ENCODE measurements at places on chromosomes 2 and 18.
A peak's percentile ranks its signal among the peaks of the same experiment; 100 is the strongest.

DNA sequence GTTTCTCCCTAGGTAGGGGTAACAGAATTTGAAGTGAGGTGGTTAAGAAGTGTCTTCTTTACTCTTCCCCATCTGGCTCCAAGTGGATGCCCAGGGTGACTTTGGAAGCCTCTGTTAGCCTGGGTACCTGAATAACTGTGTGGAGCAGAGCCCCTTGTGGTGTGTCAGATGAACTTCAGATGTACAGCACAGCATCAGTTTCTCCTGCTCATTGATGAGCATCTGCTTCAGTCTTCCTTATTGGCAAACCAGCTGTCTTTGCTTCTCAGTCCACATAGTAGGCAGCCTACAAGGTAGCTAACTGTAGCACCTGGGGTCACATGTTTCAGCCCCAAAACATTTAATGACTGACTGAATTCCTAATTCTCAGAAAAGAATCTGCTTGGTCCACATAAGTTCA is 56.2 kb upstream of the ATP8B1 start:
- no peak for DNase-seq

DNA sequence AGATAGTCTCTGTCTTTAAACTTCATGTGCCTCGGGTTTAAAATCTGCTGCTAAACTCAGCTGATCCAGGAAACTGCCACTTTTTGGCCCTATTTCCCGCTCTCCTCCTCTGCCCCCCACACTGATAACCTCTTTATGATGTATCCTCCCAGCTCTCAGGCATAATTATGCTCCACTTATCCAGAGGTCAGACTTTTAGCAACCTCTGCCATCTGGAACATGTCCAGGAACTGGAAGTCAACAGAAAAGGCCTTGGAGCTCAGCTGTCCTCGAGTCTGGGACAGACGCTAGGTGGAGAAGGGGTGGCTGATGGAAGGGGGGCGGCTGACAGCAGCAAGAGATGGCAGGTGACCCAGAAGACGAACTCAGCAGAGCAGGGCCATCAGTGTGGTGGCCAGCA is 41.2 kb downstream of the ASAP2 start:
- DNase-seq: no peak

DNA sequence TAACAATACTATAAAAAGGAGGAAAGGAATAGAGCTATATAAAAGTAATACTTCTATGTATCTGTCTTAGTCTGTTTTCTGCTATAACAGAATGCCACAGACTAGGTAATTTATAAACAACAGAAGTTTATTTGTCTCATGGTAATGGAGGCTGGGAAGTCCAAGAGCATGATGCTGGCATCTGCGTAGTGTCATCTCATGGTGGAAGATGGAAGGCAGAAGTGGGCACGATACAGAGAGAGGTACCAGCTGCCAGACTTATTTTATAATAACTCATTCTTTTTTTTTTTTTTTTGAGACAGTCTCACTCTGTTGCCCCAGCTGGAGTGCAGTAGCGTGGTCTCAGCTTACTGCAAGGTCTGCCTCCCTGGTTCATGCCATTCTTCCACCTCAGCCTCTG is 4.3 kb downstream of the DHX57 start:
- no peak for DNase-seq

DNA sequence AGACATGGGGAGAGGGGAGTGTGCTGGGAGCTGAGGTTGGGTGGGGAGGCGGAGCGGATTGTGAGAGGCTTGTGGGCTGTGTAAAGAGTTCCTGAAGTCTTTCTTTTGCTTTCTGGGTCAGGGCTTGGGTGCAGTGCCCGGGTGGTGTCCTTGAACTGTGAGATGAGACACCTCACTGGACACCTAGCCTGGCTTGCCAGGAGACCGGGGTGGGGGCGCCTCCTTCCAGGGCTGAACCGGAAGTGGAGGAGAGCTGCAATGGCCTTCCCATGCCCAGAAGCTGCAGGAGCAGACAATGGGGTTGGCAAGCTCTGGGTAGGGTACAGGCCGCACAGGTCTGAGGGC is 4.3 kb downstream of the TMEM37 start:
- no peak for DNase-seq

DNA sequence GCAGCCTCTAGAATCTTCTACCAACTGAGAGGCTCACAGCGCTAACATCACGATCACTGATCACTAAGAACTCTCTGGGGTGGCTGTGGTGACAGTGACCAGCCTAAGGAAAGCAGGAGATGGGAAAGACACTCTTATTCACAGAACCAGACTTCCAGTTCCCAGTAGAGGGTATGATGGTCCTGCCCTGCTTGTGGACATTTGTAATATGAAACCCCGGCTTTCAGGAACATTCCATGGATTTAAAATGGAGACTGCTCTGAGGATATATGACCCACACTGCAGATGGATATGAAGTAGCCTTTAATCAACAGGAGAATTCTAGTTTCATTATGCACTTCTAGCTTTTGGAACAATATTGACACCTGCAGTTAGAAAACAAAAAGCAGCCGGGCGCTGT is 131.8 kb downstream of the AFF3 start:
- no peak for DNase-seq

DNA sequence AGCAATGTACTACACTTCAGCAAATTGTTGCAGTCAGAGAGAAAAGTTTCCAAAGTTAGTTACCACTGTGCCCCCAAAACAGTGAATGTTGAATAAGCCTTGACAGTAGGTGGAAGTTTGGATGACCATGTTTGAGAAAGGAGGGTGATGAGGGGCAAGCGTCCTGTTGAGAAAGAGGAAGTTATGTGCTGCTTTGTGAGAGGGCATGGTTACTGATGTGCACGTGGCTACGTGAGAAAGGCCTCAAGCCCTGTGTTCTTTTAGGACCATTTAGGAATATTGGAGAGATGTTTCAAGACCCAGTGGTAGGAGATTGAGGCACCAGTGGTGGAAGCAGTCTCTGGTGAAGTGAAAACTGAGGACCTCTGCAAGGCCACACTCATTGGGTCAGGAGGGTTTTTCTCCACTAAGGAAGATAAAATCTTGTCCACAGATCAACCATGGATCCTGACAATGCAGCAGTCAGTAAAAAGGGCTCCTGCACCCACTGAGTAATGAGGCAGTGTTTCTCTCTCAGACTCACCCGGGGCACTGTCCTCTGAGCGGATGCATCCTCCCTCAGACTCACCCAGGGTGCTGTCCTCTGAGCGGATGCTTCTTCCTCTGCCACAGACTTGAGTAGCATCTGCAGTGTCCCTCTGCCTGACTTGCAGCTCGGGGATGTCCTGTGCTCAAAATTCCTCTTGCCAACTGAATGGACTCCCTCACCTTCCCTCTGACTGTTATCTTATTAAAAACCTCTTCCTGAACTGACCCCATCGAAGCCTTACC is 34.7 kb upstream of the ACTR3 start:
- DNase-seq: no peak

GRCh38 chr2:8605351-8606065 is 76.3 kb upstream of the ID2 start:
- DNase-seq: no peak

- no peak for DNase-seq
These were observed 120.6 kb upstream of the UGP2 start for GRCh38 chr2:63721082-63721424.

DNA sequence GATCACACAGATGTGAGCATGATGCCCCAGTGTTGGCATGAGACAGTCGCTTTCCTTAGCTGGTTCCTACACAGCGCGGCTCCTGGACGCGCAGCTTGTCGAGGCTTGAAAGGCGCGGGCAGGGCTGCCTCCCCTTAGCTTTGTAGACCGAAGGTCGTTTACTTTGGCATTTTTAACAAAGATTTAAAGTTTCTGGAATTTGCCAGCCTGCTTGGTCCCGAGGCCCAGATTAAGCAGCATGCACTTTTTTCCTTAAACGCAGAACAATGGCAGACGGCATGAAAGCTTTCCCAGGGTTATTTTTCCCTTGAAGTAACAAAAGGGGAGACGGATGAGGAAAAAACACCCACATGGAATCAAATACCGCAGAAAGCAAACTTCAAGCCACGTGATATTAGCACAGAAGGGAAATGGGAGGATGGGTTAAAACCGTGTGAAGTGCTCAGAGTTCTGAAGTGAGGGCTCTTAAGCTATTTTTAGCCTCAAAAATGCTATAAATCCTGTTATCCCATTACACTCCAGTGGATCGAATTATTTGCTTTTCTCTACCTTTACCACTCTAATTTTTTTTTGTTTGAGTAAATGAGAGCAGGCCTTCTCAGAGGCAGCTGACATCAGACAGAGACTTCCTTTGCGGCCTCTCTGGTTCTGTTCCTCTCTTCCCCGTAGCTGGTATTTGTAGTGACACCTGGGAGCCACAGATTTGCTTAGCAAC is 55.7 kb downstream of the NPAS2 start:
- no peak for DNase-seq

- DNase-seq: no peak
These were observed 227.4 kb upstream of the COL3A1 start for GRCh38 chr2:188746727-188747126.

DNA sequence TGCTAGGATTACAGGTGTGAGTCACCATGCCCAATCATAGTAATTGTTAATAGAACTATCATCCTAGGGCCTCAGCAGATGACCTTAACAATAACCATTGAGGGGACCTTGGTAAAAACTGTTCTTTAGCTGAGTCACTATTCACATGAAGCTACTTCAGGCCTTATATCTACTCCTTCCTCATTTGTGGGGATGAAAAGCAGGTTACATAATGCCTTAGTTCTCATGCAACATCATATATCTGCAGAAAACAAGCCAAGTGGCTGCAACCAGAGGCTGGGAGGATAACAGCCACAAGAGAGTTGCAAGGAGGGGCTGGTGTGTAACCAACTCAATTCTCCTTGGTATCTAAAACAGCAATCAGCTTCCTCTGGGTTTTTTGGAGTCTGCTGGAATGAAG is 445.4 kb downstream of the NBAS start:
- DNase-seq: no peak

- DNase-seq: no peak
These were observed 68.0 kb downstream of the STEAP3 start for GRCh38 chr2:119291588-119292167.

- DNase-seq: no peak
These were observed 67.5 kb downstream of the SPATS2L start for GRCh38 chr2:200373973-200374416.

GRCh38 chr2:9170458-9171130 is 36.0 kb upstream of the ASAP2 start:
- DNase-seq: no peak

- DNase-seq: peak; percentile 83
These were observed 22.3 kb downstream of the KLF7 start for GRCh38 chr2:207143215-207144172.

- DNase-seq: no peak
These were observed 84.6 kb downstream of the PLCL1 start for GRCh38 chr2:197889041-197889440.

DNA sequence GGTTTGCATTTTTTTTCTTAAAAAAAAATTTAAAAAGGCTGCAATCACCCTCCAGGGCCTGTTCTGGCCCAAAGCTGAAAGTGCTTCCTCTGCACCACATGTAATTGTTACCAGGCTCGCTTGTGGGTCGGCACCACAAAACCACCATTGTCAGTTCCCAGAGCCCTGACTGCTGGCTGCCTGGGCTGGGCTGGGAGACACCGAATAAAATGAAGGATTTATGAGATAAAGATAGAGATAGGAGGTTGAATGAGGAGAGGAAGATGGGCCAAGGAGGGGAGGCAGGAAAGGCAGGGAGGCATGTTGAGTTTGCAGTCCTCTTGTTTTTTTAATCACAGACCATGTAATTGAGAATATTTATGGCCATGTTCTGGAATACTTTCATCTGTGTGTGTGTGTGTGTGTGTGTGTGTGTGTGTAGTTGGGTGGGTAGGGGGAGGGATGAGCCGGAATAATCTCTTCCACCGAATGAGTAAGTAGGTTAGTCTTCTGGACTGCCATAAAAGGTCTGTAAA is 14.7 kb downstream of the NRP2 start:
- DNase-seq: peak; percentile 87
